Neural progenitor cell (in vitro differentiated cells): ENCODE measurements at places on chromosomes 7 and 10.

DNA sequence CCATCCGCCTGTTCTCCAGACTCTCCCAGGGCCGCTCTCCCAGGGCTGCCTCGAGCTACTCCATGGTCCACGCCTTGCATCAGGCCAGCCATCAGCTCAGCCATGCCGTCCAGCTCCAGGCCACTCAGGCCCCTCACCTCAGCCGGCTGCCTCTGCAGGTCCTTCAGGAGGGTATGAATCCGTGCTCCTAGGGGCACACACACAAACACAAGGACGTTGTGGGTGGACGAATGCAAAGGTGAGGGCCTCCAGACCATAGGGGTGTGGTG, 449.4 kb downstream of the PTPRN2 start:
- no peaks in the 10 kb centered on the region for H3K36me3 ChIP-seq
- no peaks in the 10 kb centered on the region for H3K4me1 ChIP-seq
- no peak overlapping the region for H3K27ac ChIP-seq
- DNase-seq, result no peak
- no peak overlapping the region for H3K4me3 ChIP-seq

DNA sequence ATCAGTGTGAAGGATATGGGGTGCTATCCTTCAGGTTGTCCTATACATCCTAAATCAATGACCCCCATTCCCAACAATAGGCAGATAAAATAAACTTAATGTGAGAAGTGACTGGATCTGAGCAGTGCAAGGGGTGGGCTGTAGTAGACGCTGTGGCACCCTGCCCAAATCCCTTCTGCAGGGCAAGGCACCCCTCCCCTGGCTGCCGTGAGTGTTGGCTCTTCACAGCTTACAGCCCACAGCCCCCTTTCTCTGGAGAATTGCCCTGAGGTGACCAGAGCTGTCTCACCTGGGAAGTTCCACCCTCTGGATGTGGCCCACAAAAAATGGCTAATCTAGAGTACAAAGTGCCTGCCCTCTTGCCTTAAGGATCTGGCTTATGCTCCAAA, 25.8 kb upstream of the PPIF start:
- H3K4me3 ChIP-seq, result no peak overlapping the region
- no peak for DNase-seq
- H3K36me3 ChIP-seq, result no peaks in the 10 kb centered on the region
- no peak overlapping the region for H3K27ac ChIP-seq

DNA sequence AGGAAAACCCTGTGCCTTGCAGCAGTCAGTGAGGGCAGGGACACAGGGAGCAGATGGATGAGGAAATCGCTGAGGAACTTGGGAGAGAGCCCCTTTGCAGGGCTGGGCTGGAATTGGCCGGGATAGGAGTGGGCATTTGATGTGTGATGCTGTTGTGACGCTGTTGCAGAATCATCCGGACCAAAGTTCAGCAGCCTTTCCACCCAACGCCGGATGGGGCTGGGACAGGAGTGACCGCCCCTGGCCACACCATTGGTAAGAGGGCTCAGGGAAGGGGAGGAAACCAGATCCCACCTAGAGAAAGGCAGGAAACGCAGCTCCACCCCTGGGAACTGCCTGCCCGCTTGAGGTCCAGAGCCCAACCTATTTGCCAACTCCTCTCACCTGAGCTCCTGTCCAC, 33.9 kb downstream of the PAX2 start:
- peaks cover 76% of the 10 kb centered on the region for H3K27me3 ChIP-seq
- no peaks in the 10 kb centered on the region for H3K36me3 ChIP-seq
- no peak for DNase-seq
- H3K4me1 ChIP-seq, result no peaks in the 10 kb centered on the region

DNA sequence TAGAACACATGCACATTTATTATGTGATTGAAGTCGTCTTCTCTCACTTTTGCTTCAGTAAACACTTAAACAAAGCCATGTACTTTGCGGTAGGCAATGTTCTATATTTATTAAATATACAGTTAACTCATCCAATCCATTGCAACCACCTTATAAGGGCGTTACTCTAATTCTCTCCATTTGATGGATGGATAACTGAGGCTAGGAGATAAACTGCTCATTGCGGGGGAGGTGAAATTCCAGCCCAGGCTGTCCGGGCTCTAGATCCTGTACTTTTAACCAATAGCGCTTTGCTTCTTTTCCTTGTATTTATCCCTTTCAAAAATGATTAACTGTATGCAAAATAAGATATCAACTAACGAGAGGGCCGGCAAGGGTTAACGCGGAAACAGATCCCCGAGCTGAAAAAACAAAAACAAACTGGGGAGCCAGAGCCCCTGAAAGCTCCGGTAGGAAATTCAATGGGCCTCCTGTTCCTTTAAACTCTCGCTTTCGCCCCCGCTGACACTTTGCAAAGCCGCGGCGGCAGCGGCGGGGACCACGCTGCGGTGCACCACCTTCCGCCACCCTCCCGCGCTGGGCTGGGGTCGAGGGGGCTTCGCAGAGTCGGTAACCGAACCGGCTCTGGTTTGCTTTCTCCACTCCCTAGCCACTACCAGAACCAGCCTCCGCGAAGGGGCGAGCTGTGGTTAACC, 1.0 kb upstream of the PLXDC2 start:
- peak overlapping the region; percentile 77 for H3K27ac ChIP-seq
- peak overlapping the region; percentile 76 for H3K4me3 ChIP-seq
- DNase-seq, result peak; percentile 80
- H3K4me1 ChIP-seq, result peaks cover 7% of the 10 kb centered on the region
- no peaks in the 10 kb centered on the region for H3K27me3 ChIP-seq

DNA sequence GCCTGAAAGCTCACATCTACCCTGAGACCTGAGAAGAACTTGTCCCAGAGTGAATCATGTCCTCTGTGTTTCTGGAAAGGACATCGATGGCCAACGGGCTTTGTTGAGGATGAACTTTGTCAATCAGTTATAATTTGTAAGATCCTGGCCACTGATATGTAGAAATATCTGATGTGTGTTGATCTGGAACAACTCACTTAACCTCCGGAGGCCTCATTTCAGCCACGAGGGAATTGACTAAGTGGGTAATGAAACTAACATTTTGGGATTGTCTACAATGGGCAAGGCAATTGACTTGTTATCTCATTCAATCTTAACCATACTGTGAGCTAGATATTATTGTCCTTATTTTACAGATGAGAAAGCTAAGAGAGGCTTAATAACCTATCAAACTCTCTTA, 468.1 kb upstream of the NRP1 start:
- no peaks in the 10 kb centered on the region for H3K27me3 ChIP-seq
- peaks cover 17% of the 10 kb centered on the region for H3K4me1 ChIP-seq
- H3K27ac ChIP-seq, result no peak overlapping the region
- H3K4me3 ChIP-seq, result no peak overlapping the region

DNA sequence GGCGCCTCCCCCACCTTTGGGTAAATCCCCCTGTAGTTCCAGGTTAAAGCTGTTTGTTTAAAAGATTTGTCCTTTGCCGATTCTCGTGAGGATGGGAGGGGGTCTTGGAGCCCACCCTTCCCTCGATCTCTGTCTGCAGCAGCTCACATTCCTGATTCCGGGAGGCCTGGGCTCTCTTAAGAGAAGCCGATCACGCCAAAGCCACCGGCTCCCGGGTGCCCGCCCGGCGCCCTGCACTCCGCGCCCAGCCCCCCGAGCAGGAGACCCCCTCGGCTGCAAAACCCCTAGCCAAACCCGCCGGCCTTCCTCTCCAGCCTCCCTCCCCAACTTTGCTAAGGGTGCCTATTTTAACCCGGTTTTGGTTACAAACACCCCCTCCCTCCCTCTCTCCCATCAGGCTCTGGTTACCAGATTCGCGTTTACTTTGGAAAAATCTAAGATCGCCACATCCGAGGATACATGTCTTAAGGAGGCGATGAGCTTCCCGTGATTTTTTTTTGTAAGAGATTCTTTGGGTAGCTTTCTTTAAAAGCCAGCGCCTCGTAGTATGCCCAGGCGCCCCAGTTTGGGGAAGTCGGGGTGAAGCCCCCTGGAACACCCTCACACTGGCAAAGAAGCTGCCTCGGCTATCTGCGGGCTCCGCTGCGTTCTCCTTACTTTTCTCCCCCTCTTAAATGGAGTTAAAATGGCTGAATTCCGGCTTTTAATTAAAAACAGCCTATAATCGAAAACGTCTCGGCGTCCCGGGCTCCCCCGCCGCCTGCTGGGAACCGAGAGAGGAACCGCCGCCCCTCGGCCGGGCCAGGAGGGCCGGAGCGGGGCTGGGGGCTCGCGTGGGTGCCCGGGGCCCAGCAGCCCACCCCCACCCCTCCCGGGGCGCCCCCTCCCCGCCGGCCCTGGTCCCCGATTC, 983 bp downstream of the TNRC18 start:
- no peaks in the 10 kb centered on the region for H3K36me3 ChIP-seq
- peak overlapping the region; percentile 88 for H3K27ac ChIP-seq
- DNase-seq, result peak; percentile 83

DNA sequence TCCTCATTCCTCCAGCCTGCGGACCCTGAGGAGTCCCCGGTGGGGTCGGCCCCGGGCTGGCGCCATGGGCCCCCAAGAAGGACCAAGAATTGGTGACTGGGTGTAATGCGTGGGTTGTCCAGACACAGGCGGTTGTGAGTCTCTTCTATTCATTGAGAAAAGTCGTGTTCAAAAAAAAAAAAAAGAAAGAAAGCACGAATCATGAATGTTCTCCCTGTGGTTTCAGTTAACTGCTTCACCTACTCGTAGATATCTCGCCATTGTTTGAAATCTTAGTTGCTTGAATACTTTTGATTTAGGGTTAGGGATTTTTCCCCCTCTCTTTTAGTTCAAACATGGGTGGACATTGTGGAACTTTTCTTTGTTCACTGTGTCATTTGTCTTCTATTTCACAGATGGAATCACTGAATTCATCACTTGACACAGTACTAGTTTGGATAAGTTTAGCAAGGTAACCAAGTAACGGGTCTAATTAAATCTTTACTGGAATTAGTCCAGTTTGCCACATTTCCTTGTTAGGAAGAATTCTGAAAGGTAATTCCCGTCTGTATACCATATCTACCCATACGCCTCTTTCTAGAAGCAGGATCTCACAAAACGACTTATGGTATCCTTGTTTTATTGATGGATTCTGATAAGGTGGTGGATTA, 775 bp downstream of the STARD3NL start:
- H3K27me3 ChIP-seq, result no peaks in the 10 kb centered on the region
- H3K4me3 ChIP-seq, result peak overlapping the region; percentile 84
- DNase-seq, result no peak
- H3K4me1 ChIP-seq, result peaks cover 7% of the 10 kb centered on the region
- H3K36me3 ChIP-seq, result no peaks in the 10 kb centered on the region
